ENCODE measurements at places on chromosomes 5 and 9.

DNA sequence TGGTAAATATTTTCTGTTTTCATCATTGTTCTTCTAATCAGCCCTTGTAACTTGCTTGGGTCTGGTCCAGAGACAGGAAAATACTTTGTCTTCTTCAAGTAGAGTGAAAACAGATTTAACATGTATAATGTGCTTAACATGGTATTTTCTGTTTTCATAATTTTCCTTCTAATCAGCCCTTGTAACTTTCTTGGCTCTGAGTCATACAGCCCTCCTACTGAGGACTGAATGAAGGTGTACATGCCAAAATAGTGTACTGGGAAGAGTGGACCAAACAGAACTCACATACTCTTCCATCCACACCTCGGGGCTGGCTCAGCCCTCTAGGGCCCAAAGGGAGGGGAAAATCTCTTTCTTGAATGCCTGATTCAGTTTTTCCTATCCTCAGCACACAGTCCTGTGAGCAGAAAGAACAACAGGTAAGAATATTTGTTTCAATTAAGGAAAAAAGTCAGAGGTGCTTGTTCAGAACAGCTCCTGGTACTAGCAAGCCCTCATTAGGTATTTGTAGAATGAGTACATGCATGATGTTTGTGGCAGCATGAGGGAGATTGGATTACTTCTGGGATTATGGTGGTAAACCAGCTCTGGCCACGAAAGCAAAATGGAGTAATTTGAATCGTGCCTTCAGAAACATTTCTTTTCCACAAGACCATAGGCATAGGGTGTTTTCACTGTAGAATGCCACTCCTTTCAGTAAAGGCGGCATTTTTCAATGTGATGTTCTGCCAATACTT lies 24.2 kb upstream of the MACIR start:
- no peak for DNase-seq

DNA sequence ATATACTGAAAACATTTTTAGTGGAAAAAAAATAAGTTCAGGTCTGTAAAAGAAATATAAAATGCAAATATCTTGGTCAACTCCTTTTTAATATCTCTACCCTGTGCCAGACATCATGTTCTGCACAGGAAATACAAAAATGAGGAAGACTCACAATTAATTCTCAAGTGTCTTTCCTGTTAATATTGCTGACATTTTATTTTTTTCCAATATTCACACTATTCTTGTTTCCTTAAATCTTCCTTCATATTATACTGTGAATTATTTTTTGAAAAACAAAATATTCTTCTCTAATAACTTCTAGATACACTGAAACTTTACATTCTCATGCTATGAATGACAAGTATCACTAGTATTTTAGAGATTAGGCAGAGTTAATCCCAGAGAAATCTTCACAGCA lies 334.7 kb upstream of the FTMT start:
- no peak for DNase-seq

DNA sequence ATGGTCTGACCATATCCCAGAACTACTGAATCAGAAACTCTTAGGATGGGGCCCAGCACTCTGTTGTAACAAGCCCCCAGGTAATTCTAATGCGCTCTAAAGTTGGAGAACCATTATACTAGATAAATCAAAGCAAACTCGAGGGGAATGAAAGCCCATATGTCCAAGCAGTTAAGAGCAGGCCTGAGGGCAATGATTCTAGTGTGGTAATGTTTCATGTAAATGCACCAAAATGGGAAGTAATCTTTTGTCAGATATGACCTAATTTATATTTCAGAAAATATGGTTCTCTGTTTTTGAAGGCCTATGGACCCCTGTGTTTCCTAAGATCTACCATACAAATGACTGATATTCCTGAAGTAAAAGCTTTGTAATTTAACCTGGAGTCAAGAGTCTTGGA lies 108.0 kb upstream of the PTGER4 start:
- DNase-seq: no peak

DNA sequence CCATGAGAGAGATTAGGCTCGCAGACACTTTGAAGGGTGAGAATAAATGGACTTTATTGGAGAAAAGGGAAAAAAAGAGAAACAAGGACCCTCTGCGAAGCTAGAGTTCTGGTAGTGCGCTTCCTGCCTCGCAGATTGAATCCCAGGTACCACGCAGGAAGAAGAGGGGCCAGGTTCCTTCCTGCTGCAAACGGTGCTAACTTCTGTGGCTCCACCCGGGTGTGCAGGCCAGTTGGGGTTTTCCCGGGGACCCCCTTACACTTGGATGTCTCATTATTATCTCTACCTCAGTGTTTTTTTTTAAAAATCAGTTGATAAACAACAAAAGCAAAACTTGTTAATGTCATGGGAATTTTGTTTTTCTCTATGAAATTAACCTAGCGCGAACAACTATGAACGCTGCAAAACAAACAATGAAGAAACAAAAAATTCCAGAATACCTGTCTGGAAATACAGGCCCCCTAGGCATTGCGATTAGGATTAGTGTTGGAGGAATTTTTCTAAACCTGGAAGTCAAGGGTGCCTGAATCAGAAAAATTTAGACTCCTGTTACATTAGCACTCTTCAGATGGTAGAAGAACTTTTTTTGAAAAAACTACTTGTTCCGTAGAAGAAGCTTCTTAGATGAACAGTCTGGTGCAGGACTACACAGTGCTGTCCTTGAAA lies 414.5 kb downstream of the MAN2A1 start:
- DNase-seq: no peak

- DNase-seq: peak; percentile 65
These were observed 40.1 kb upstream of the SLC6A19 start for GRCh38 chr5:1161108-1161832.

GRCh38 chr9:36728651-36729520 lies 156.2 kb downstream of the MELK start:
- DNase-seq: peak; percentile 76

DNA sequence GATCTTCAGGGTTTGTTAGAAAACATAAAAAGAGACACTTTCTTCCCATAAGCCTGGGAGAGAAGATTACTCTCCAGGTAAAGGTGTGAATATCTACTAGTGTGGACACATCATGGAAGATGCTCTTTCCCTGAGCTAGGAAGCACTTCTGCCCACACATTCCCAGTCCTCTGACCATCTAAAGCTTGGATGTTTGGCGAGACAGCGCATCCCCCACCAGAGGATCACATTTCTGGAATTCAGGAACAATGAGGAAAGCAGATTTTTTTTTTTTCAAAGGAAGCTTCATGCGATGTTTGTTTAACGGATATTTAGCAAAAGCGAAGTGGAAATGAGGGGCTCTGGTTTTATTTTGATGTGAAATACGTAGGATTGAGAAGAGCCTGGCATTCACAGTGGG lies 6.2 kb downstream of the SVEP1 start:
- no peak for DNase-seq

GRCh38 chr9:108761655-108762347 lies 94.0 kb downstream of the ACTL7B start:
- DNase-seq: peak; percentile 48

DNA sequence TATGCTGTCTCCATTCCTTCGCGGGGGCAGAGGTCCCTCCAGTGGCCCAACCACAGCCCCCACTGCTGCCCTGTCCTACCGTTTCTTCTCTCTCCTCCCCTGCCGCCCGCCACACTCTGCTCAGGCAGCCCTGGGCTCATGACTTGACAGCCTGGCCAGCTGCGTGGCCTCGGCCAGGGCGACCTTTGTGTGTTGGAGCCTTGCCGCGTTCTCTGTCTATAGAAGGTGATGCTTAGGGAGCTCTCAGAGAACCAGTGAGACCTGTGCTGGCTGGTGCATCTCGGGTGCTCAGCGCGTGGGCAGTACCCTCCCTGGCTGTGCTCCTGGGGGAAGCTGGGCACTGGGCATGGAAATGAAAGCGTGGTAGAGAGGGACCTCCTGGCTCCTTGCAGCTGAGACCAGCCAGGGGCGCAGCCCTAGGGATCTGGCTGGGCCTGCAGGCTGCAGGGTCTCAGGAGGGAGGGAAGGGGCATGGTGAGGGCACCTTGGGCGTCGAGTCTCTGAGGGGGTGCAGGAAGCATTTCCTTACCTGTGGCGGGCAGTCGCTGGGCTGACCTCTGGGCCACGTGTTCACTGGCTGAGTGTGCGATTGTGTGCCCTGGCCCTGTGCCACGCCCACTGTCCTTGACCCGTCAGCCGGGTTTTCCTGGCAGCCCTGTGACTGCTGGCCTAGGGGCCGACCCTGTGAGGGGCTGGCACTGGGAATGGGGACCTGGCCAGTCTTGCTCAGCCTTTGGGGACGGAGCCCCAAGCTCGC lies 50.3 kb downstream of the RXRA start:
- DNase-seq: no peak

- DNase-seq: no peak
These were observed 2.4 kb downstream of the SYK start for GRCh38 chr9:90803860-90804593.

- no peak for DNase-seq
These were observed 134.8 kb upstream of the PCA3 start for GRCh38 chr9:76629205-76629990.

- DNase-seq: no peak
These were observed 9.7 kb upstream of the OBP2A start for GRCh38 chr9:135536216-135536615.

- DNase-seq: no peak
These were observed 15.4 kb downstream of the LMX1B start for GRCh38 chr9:126628969-126629674.

DNA sequence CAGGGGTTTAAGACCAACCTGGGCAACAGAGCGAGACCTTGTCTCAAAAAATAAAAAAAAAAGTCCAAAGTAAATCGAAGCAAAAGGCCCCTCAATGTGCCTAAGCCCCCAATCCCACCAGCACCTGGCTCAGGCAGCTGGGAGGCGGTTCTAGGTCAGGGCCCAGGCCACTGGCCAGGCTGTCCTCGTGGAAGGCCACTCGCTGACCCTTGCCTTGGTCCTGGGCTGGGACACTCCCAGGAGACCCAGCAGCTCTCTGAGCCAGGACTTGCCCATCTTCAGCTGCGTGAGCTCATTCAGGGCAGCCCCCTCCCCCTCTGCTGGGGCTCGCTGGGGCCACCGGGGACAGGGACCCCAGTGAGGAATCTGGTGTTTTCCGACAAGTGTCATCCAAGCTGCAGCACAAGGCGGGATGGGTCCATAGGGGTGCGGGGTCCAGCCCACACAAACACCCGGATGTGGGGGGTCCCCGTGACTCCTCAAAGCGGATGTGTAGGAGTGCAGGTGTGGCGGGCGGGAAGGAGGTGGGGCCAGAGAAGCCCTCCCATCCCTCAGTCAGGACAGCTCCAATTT lies 4.0 kb downstream of the AGPAT2 start:
- no peak for DNase-seq

GRCh38 chr5:143613329-143613728 lies 198.6 kb upstream of the HMHB1 start:
- DNase-seq: no peak

DNA sequence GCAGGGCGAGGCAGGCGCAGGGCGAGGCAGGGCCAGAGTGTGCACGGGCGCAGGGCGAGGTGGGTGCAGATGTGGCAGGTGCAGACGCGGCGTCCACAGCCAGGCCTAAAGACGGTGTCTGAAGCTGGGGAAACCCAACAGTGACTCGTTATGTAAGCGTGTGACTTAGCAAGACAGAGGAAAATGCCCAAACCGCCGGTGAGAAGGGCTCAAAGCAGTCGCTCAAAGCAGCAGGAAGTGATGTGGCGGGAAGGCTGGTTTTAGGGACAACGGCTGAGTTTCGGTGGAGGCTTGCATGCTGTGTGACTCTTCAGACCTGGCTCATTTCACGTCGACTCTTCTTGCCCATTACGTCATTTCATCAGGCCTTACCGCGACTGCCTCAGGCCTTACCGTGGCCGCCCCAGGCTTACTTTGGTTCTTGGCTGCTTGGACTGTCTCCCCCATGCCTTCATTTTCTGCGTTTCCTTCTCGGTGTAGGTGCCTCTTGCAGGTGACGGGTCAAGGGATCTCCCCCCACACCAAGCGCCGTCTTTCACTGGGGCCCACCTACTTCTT lies 50.5 kb upstream of the EXOC3 start:
- peak; percentile 49 for DNase-seq

GRCh38 chr5:40515476-40515875 lies 164.2 kb upstream of the PTGER4 start:
- no peak for DNase-seq

DNA sequence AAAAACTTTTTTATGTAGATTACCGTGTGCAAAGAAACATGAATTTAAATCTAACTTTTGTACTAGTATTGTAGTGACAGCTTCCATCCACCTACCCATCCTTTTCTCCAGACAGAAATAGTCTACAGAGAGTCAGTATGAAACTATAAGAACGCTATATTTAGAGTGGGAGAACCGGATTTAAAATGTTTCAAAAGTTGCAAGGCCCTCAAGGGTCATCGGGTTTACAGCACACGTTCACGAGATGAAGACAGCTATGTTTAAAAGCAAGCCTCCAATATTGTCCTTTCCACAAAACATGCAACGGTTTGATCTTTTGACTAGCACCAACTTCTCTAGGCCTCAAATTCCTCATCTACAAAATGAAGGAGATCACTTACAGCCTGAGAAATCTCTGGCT lies 139.9 kb downstream of the LPAR1 start:
- DNase-seq: no peak

DNA sequence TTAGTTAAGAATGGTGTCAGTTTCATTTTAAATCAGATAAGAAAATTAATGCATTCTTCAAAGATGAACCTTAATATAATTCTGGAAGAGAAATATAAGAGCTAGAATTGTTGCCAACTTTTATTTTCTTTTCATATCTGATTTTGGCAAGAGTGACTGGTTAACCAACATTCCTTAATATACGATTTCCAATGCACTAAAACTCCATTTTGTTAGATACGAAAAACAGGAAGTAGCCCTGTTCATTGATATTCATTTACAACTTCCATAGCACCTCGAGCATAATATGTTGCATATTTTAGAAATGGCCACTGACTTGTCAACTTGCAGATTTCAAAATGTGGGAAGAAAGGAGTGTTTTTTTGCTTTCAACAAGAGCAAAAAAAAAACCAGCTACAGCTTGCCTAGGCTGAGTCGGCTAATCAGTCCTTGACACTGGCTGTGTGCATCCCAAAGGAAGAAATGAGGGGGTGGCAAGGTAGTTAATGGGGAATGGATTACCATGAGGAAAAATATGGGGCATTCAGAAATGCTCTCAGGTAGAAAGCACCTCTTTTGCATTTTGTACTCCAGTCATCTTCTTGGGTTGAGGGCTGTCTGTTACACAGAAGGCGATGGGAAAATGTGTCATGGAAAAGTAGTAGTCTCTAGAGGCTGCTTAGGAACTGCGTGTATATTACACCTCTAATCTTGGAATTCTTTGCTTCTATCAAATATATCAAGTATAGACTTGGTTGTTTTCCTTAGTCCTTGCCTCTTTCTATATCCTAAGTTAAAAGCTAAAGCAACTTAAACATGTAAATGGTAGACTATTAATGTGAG lies 3.9 kb downstream of the MAP3K1 start:
- DNase-seq: no peak

DNA sequence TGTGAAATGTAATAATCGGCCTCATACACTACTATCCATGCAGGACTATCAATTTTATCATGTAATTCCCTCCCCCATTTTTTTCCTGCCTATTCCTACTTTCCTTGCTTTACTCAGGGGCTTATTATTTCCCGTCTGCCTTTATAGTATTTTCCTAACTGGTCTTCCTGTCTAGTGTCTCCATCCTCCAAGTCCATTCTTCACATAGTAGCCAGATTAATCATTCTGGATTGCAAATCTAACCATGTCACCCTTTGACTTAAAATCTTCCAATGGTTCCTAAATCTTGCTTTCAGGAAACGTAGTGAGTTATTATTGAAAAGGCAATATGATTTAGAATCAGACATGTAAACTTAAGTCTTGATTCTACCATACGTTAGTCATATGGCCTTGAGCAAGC lies 307.4 kb upstream of the HAPLN1 start:
- DNase-seq: no peak
